Activated effector memory CD4-positive, alpha-beta T cell treated with Interleukin-2 at 50 U/mL for 16 hours (primary cell): ENCODE measurements at places on chromosomes 5 and 9.

- DNase-seq: no peak
These were observed 13.7 kb upstream of the GRIA1 start for GRCh38 chr5:153476767-153477166.

GRCh38 chr9:133117271-133118178, 3.5 kb downstream of the RALGDS start:
- no peak for DNase-seq

DNA sequence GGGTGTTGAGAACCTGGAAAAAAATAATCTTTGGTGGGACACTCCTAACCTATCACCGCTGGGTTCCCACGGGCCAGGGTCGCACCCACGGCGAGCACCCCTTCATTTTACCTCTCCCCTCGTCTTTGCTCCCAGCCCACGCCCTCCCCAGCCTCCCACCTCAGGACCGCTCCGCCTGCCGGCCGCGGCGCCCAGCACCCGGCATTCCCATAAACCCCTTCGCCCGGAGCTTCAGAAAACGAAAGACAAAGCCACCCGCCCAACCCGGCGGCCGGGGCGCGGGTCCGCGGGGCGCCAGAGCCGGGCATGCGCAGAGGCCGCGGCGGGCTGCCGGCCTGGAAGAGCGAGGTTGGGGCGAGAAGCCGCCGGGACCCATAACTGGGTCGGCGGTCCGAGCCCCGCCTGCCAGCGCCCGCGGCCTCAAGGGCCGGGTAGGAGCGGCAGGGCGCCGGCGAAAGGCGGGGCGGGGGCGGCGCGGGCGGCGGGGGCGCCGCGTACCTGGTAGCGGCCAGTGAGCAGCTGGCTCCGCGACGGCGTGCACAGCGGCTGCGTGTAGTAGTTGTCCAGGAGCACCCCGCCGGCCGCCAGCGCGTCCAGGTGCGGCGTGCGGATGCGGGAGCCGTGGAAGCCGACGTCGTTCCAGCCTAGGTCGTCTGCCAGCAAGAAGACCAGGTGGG, 533 bp downstream of the ARSB start:
- DNase-seq: peak; percentile 68

- no peak for DNase-seq
These were observed 146.7 kb downstream of the MAST4 start for GRCh38 chr5:66742896-66743247.

GRCh38 chr5:52134013-52134650, 653.6 kb upstream of the ITGA1 start:
- DNase-seq: no peak

GRCh38 chr5:130514984-130515690, 610.9 kb downstream of the CHSY3 start:
- no peak for DNase-seq
